Jurkat, Clone E6-1 (cell line): ENCODE measurements at places on chromosomes 3 and 15.

- DNase-seq = no peak
Measured at GRCh38 chr3:134317106-134317947, 56.9 kb downstream of the AMOTL2 start.

- DNase-seq = no peak
Measured at GRCh38 chr3:109213321-109213720, 76.8 kb downstream of the C3orf85 start.

DNA sequence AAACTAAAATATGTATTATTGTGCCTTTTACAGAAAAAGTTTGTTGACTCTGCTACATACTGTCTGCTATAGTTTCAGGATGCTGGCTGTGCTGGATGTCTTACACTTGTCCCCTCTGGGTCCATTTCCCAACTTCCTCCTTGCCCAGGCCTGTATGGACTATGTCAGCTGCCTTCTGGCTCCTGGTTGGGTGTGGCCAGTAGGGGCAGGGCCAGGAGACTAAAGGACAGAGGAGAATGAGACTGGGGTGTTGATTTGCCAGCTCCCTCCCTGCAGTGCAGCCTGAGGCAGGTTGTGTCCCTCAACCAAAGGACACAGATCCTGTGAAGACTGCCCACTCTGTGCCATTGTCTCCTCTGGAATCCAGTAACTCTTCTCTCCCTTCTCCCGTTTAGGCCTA is 90.6 kb upstream of the UBE2E2 start:
- no peak for DNase-seq

DNA sequence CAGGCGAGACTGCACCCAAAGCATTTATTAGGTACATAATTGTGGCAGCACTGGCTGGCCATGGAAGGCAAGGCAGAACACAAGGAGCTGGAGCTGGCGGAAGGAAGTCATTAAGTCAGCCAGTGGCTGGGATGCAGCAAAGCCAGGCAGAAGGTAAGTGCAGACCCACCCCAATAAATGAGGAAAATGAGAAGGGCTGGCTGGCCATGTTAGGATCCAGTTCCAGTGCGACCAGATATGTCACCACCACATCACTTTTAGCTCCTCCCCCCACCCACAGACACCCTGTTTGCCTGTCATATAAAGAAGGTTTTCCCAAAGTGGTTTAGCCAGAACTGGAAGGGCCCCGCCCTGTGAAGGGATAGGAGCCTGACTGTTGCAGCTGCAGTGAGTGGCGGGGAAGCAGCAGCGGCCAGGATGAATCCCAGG is at the start of gene FURIN:
FURIN (plus strand) TSS at position 328 of the 429 bp plus-strand sequence. CDS start 7,153 bp downstream, outside the sequence.
- no peak for DNase-seq

DNA sequence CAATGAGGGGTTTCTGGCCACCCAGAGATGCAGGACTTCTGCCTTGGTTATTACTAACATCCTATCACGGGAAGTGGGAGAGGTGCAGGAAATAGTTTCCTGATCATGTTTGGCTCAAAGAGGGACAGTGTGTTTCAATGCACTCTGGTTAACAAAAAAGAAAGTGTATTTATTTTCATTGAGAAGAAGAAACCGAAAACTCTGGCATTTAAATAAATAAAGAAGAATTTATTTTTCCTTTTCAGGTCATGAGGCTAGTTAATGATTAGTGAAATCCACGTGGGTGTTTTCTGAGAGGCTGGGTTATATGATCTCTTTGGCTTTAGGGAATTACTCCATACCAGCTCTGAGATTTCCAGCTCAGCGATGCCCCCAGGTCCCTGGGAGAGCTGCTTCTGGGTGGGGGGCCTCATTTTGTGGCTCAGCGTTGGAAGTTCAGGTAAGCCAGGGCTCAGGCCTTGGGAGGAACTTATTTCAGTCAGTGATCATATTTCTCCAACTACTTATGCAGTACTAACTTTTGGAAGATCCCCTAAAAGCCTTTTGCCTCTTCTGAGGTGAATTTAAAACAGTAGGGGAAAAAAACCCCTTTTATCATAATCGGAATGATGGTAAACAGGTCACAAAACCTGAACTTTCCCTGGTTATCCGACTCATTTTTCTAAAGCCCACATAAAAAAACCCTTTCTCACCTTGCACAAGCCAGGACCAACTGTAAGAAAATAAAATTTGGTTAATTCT is at the start of gene PLA1A:
PLA1A (plus strand) TSS at position 338 of the 741 bp plus-strand sequence; CDS start at position 367, 29 bp downstream.
- DNase-seq = no peak

DNA sequence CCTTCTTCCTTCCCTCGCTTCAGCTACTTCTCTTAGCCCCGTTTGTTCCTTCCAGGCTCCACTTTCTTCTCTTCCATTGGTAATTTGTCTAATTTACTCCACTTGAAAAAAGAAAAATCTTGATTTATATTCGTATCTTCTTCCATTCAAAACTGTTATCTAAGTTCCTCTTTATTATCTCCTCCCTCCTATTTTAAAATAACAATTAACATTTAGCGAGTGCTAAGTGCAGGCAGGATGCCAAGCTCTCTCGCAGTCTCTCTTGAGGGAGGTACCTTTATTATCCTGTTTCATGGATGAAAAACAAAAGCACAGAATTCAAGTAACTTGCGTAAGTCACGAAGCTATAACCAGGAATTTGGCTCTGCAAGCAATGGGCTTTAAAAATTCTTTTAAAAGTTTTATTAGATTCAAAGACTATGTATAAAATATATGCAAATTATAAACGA is 418.9 kb upstream of the NAALADL2 start:
- peak; percentile 11 for DNase-seq

DNA sequence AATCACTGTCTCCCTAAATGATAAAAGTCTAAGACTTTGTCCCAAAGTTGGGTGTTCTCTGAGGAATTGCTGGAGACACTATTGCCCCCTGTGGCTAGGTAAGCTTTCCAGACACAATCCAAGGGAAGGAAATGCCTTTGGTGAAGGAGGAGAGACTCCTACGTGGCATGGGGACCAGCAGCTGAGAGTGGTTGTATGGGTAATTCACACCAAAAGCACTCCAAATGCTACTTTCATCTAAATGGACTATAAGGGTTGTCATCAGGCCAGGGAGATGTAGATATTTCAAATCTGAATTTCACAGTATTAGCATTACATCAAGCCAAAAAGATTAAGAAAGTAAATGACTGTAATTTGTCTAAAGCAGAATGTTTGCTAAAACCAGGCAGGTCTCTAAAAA is 400.8 kb upstream of the THBS1 start:
- DNase-seq = no peak

DNA sequence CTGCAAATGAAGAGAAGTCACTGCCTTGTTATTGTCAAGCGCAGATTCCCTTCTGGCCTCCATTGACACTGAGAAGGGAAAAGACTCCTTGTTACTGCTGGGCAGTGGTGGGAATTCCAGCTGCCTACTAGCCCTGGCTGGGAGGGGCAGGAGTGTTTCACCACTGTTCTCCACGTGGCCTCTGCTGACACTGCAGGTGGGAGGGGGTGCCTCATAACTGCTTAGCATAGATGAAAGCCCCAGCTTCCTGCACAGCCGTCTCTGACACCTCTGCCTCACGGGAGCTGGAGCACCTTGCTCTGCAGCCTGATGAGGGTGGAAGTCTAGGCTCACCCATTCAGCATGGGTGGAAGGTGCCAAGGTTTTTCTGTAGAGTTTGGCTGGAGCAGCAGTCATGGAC is 52.1 kb downstream of the TM2D3 start:
- DNase-seq = peak; percentile 60

- no peak for DNase-seq
Measured at GRCh38 chr15:92122259-92122658, 268.8 kb downstream of the SLCO3A1 start.

DNA sequence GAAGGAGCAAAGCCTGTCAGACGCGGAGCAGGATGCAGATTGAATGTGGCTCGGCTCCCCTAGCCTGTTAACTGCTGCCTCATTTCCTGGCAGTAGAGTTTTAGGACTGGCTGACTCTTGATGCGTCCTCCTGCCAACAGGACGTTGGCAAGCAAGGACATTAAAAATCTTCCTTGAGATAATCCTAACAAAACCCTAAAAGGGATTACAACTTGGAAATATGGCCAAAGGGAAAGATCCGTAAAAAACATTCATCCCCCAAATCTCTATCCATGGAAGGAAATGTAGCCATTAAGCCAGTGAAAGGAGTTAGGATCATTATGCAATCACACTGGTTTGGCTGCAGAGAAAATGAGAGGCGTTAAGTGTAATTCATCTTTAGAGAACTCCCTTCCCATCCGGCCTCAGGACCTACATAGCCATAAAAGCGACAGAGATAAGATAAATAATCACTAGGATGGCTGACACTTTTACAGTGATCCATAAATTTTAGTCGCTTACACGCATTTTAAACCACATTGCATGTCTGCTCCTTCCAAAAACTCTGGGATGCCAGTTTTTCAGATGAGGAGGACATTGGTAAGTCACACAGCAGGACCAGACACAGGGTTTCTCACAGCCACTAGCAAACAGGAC is 44.5 kb upstream of the C3orf80 start:
- no peak for DNase-seq

DNA sequence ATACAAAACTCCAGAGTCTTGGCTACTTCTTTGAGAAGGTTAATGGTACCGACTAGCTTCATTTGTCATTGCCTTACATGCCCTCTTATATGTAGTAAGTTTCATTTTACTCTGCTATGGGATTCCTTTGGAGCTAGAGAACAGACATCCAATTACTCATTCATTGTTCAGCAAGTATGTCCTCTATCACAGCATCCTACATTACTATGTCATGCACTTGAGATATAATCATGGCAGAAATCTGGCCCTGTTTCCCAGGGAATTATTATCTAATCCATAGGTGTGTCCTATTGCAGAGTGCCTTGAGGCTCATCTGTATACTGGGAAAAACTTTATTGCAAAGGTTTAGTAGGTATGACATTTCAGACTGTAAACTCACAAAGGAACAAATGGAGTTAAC is 333.1 kb upstream of the NECTIN3 start:
- no peak for DNase-seq

- DNase-seq = no peak
Measured at GRCh38 chr3:102125994-102126368, 276.7 kb downstream of the NFKBIZ start.

- DNase-seq = no peak
Measured at GRCh38 chr3:15861163-15861562, 63.4 kb upstream of the ANKRD28 start.

DNA sequence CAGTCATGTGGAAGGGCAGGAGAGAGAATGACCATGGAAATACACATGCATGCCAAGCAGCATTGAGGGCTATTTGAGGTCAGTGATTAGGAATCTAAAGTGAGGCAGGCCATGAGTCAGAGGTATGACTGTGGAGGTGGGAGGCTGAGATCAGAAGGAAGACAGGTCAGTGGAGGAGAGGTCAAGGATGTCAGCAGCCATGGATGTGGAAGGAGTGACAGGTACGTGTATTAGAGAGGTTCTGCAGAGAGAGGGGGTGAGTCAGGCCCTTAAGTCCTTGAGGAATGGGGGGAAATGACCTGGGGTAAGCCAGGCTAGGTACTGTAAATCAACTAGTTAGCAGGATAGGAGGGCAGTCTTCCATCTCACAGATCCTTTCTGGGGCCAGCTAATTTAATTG is 166.6 kb downstream of the ANO10 start:
- DNase-seq = no peak

DNA sequence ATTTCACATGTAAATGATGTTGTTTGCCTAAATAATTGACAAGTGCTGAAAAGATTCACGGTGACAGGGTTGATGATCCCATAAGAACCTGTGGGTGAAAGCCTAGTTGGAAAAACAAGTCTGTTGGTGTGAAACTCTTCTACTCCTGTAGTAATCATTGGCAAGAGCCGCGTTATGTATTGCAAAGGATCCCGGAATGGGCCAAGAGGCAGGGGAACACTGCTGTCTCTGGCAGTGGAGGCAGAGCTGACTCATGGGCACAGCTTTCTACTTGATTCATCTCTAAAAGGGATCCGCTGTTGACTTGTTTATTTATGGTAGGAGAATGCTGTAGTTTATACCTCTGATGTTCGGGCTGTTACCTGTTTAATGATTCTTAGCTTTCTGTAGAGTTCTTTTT is 63.1 kb downstream of the MAP6D1 start:
- DNase-seq = no peak

DNA sequence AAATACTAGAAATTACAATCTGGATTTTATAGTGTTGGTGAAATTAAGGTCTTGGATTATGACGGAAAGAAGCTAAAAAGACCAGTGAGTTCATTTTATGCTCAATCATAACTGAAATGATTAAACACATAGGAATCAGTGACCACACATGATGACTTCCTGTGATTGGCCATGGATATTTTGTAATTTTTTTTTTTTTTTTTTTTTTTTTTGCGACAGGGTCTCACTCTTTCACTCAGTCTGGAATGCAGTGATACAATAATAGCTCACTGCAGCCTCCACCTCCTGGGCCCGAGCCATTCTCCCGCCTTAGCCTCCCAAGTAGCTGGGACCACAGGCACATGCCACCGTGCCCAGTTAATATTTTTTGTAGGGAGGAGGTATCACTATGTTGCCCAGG is 47.4 kb downstream of the PAQR5 start:
- DNase-seq = no peak

DNA sequence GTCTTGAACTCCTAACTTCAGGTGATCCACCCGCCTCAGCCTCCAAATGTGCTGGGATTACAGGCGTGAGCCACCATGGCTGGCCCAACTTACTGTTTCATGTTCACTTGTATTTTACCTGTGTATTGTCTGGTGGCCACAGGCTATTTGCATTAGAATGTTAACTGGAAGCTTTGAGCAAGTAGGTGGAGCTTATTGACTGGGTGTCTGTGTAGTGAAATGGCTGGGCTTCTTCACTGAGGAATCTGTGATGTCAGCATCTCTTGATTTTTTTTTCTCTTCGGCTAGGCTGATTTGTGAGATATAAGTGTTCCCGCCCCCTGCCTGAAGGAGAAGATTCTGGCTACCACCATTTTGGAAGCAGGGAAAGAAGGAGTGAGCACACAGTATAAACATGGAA is 237.8 kb upstream of the PEX5L start:
- no peak for DNase-seq

DNA sequence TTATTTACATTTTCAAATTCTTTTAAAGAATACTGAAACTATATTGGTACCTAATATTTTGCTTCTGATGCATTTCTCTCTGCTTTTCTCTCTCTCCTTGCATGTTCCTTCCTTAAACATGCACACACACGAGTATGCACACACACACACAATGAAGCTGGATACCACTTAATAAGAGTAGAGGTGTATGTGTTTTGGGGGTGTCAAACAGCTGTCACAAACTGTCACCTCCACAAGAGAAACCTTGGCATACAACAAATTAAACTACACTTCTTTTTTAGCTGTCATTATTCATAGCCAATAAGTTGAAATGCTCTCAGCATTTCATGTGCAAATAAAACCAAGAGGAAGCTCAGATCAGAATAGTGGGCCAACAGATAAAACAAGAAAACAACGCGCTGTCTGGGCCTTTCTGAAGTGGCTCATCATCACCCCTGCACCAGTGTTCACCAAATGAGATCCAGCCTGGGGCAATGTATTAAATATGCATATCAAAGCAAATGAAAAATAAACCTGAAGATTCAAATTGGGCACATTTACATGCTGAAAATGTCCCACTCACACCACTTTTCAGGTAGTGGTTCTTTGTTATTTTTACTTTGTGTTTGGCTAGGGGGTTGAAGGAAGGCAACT is 9.7 kb downstream of the MEIS2 start:
- no peak for DNase-seq

GRCh38 chr3:125000661-125001060 is 55.1 kb downstream of the HEG1 start:
- DNase-seq = no peak

- DNase-seq = no peak
Measured at GRCh38 chr3:37015642-37016041, 22.3 kb downstream of the MLH1 start.

- DNase-seq = no peak
Measured at GRCh38 chr3:10017636-10018292, 8.5 kb upstream of the FANCD2 start.
